ENCODE measurements at places on chromosomes 3 and 15.

GRCh38 chr15:27545494-27546255, 553.4 kb downstream of the OCA2 start:
- no peak for DNase-seq

- DNase-seq, result no peak
Observed at GRCh38 chr3:31942446-31942845, 38.6 kb downstream of the OSBPL10 start.

DNA sequence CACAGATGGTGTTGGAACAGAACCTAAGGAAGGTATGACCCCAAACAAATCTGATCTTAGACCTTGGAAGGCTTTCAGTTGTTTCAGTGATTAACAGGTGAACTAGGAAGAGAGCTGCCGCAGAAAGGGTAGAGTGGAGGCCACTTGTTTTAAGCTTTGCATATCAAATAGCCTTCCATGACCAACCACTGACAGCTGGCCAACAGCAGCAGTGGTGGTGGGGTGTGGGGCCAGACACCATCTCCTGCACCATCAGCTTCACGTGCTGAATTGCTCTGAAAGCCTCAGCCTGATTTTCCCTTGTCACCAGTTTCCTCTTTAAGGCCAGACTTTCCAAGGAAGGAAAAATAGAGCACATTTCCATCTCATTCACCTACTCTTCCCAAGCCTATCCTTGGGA, 16.6 kb upstream of the OSBPL11 start:
- DNase-seq, result no peak

DNA sequence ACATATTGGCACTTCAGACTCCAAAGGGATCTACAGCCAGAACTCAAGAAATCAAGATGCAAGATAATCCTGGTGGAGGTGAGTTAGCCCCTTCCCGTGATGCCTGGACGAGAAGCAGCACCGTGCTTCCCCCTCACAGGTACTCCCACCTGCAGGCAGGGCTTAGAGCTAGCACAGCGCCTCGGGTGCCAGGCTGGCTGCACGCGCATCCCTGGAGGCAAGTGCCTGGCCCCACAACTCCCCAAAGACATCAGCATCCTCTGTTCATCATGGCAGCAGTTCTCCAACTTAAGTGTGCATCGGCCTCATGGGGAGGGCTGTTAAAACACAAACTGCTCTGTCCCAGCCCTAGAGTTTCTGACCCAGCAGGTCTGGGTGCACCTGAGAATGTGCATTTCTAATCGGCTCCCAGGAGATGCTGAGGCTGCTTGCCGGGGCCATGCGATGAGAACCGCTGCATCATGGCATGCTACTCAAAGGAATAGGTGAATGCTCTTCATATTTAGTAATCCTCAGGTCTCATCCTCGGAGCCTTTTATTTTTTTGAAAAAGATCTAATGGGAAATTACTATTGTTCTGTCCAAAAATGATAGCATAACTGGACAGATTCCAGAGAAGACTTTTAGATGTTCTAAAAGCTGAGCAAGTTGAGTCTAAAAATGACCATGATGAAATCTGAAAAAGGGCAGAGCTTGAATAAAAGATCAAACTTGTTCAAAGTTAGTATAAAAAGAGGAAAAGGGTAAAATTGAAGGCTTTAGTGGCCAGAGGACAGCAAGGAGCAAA, 244.2 kb downstream of the ADAMTS17 start:
- DNase-seq, result no peak

GRCh38 chr15:26179906-26180305, 316.8 kb upstream of the ATP10A start:
- DNase-seq, result no peak

DNA sequence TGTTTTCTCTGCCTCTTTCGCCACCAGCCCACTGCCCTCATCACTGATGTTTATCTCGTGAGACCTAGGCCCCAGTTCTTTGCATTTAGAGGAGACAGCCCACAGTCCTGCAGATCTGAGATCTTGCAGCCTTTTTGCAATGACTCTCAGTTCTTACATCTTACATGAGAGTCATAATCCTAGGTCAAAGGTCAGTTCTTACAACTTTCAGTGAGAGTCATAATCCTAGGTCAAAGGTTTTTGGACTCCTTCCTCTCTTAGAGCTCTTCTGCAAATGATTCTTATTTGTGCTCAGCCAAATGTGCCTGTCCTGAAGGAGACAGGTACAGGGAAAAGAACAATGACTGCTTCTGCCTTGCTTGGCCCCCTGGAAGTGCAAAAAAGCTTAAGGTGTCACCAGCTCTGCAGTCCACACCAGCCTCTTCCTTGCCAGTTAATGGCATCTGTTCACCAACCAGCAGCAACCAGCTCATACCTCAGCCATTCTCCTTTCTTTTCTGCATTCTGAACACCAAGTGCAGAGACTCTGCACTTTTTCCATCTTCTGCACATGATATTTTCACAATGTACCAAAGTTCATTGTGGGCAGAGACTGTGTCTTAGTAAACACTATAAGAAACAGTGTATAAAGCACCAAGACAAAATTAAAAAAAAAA, 67.1 kb downstream of the ABHD5 start:
- DNase-seq, result no peak

- DNase-seq, result no peak
Observed at GRCh38 chr15:52283281-52283680, 12.3 kb downstream of the MYO5C start.

DNA sequence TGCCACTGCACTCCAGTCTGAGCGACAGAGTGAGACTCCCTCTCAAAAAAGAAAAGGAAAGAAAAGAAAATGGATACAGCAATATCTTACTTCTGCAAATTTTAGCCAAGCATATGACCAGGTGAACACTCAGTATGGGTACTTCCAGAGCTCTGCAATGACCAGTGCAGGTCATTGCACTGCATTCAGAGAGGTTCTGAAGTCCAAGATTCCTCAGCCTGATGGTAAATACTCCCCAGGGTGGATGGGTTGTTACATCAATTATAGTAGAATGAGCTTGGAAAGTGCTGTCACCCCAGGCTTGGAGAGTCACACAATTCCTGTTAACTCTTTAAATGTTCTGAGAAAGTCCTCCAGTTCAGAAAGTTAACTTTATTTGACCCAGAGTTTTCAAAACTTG, 103.7 kb downstream of the RPLP1 start:
- DNase-seq, result no peak

DNA sequence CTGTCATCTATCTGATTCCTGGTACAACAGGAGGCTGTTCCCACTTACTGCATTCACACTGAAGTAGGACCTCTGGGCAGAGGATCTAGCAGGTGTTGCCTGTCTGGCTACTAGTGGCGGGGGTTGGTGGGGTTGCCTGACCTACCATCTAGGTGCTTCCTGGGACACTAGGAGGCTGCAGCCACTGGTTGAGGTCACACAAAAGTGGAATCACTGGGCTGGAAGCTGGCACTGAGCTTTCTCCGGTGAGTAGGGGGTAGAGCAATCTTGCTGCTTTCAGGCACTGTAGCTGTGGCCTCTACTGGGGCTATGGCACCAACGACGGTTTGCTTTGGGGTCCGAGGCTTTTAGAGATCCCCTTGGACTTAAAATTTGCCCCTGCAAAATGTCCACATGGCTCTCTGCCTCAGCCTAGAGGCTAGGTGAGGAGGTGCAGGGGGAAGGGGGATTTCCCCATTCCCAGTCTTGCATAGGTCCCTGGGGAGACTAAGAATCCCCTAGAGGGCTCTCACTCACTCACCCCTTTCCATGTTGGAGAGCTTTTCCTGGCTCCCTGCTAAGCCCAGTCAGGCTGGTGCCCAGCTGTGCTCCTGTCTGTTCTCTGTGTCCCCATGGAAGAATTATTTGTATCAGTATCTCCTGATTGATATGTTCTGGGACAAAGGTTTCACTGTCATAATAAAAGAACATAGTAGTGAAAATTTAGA, 397.7 kb upstream of the EPHA6 start:
- no peak for DNase-seq

DNA sequence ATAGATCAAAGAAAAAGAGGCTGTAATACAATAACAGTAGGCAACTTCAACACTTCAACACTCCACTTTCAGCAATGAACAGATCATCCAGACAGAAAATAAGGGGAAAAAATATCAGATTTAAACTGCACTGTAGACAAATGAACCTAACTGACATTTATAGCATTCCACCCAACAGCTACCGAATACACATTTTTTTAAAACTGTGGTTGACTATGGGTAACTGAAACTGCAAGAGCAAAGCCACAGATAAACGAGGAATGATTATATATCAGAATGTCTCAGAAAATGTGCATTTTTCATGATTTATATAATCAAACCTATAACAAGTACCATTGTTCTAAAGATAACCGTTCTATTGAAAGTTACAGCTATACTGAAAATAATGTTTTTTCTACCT, 514.9 kb upstream of the DPPA4 start:
- DNase-seq, result no peak

GRCh38 chr15:79897701-79898113, 893 bp upstream of the MTHFS start:
- DNase-seq, result no peak

DNA sequence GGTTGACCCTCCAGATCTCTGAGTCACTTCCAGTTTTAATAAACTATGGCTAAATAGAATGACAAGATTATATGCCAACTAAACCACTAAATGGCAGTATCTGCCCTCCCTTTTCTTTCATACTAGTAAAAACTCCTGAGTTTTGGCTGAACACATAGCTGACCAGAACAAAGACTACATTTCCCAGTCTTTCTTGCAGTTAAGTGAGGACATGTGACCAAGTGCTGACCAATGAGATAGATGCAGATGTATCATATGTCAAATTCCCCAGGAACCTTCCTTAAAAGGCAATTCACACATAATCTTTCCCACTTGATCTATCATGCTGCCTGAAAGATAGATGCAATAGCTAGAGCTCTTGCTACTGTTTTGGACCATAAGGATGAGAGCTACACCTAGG, 191.3 kb downstream of the SHOX2 start:
- DNase-seq, result no peak

- no peak for DNase-seq
Observed at GRCh38 chr3:109927161-109927560, 589.8 kb upstream of the DPPA4 start.

- DNase-seq, result no peak
Observed at GRCh38 chr3:153595186-153595815, 433.3 kb downstream of the RAP2B start.

DNA sequence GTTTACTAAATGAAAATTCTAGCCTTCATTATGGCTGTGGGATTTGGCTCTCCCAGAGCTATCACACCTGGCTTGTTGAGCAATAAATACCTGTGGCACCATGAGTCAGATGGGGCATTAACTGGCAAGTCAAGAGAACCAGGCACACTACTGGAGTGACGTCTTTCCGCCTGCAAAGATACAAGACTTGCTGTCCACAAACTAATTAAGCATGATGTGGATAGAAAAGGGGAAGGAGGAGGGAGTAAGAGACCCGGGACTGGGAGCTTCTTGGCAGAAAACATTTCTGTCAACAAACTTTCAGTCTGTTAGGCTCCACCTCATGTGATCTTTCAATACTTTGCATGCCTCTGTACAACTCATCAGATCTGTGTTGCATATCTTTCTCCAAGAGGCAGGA, 56.5 kb downstream of the CLDN1 start:
- DNase-seq, result no peak

DNA sequence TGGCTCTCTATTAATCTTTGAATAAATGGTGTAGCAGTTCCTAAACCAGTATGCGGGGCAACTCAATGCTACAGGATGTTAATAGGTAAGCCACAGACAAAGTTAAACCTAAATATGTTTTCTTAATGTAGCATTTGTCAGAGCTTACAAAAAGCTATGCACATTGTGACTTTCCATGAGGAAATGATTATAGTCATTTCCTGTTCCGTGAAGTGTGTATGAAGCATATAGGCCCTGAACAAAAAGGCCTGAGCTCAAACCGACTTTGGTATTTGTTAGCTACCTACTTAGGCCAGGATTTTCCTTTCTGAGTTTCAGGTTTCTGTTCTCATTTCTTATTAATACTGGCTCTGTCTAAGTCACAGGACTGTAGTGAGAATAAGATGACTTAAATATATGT, 14.2 kb downstream of the ZNF80 start:
- DNase-seq, result no peak

DNA sequence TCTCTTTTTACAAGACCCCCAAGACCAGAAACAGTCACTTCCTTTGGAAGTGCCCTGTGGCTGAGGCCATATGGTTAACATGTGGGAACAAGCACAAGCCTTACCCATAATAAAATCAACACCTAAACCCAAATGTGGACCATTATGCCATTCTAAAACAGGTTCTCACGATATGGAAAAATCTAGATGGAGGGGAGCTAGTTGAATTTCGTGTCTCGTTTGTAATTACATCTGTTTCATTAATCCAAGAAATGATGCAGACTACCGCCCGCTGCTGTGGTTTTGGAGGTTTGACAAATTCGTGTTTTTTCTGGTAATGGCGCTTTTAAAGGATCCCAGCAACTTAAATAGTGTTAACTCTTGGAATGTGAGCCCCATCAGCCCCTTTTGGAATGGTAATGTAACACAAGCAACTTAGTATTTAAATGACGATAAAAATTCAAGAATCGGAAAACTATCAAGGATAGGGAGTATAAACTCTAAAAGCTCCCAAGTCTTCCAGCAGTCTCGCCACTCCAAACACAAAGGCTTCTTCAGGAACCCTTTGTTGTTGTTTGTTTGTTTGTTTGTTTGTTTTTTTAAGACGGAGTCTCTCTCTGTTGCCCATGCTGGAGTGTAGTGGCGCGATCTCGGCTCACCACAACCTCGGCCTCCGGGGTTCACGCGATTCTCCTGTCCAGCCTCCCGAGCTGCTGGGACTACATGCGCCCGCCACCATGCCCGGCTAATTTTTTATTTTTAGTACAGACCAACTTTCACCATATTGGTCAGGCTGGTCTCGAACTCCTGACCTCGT, 1.1 kb downstream of the CNBP start:
- no peak for DNase-seq

GRCh38 chr15:29071232-29071881, 185.6 kb downstream of the APBA2 start:
- no peak for DNase-seq

DNA sequence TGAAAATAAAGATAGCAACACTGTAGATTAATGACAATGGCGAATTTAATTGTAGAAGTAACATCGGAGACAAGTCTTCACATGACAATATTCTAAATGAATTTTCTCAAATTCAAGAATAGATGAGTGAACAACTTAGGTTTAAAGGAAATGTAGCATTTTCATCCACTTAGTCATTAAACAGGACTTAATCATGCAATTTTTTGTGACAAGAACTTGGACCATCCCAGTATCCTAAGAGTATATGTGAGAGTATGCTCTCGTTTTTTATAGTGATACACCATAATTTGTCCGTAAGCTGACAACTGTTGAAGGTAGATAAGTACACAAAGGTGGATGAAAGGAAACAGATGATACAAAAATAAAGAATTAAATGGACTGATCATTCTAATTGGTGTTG, 81.5 kb downstream of the DLG1 start:
- no peak for DNase-seq

GRCh38 chr3:67593761-67594234, 60.6 kb downstream of the SUCLG2 start:
- DNase-seq, result no peak

DNA sequence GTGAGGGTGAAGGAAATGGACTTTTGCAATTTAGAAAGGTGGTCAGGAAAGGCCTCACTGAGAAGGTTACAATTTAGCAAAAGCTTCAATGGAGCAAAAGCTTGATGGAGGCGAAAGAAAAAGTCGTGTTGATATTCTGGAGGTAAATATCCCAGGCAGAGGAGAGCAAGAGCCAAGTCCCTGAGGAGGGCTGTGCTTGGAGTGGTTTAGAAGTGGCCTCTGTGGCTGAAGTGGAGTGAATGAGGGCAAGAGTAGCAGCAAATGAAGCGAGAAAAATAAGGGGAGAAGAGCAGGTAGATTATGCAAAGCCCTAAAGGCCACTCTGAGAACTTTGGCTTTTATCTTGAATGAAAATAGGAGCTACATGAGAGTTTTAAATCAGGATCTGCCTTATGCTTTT, 54.1 kb downstream of the GUCA1C start:
- DNase-seq, result no peak

- no peak for DNase-seq
Observed at GRCh38 chr3:30954426-30954825, 60.0 kb upstream of the GADL1 start.
